Right ventricle myocardium superior (tissue), 1 donor: ENCODE measurements at places on chromosomes 7 and 10. TPM values are rescaled to one million over a fixed set of nuclear protein-coding genes. Genes with fewer than 3 reads are reported as not detected.

- no peak for DNase-seq
Measured at GRCh38 chr10:122954731-122955050, 664 bp upstream of the C10orf88 start.

GRCh38 chr7:45174328-45174610 lies 16.7 kb downstream of the RAMP3 start:
- DNase-seq = peak; percentile 6

GRCh38 chr10:127524229-127524628 lies 24.9 kb upstream of the NPS start:
- DNase-seq = no peak

- peak; percentile 87 for DNase-seq
Measured at GRCh38 chr10:78972160-78972946, 96.4 kb upstream of the ZMIZ1 start.

DNA sequence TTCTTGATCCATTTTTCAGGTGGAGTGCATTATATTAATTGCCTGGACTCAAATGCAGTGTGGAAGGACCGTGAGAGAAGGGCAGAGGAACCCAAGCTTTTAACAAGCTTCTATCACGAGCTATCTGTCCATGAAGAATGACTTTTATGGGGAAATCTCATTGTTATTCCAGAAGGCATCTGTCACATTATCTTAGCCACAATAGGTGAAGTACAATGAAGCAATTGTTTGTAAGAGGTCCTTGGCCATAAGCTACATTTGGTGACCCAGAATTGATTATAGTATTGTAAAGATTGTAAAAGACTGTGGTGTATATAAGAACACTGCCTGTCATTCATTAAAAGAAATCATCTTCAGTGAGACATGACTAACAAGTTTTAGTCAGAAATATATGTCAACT lies 58.6 kb upstream of the RELN start:
- no peak for DNase-seq

DNA sequence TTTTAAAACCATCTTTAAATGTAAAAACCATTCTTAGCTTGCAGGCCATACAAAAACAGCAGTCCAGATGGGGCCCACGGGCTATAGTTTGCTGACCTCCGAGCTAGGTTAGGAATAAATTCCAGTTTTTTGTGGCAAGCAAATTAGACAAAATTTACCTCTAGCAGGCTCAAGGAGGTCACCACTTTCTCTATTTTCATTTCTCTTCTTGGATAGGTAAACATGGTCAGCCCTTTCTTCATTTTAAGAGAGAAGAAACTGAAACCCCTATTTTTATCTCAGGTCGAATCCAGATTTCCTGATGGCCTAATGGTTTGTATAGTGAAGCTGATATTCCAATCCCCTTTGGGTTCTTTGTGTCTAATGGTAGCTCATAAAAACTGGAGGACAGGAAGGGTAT lies 10.7 kb downstream of the IKZF5 start:
- DNase-seq = no peak

DNA sequence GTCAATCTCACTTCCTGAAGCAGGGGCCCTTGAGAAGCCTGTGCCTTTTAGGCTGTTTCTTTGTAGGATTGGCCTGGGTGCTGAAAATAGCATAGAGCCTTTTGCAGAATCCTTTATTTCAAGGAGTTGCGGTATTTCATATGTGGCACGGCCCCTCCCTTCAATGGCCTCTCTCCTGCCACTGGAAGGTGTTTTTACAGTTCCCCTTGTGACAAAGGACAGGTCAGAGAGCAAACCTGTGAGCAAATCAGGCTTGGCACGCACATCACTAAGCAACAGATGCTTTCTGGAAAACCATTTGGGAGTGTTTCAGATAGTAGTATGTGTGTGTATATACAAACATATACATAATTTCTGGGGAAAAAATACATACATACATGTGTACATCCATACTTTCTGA lies 388.6 kb upstream of the C7orf33 start:
- DNase-seq = no peak

GRCh38 chr7:16795624-16796023 lies 9.2 kb downstream of the AGR2 start:
- DNase-seq = no peak

GRCh38 chr10:91389636-91390512 lies 20.3 kb upstream of the HECTD2 start:
- no peak for DNase-seq

DNA sequence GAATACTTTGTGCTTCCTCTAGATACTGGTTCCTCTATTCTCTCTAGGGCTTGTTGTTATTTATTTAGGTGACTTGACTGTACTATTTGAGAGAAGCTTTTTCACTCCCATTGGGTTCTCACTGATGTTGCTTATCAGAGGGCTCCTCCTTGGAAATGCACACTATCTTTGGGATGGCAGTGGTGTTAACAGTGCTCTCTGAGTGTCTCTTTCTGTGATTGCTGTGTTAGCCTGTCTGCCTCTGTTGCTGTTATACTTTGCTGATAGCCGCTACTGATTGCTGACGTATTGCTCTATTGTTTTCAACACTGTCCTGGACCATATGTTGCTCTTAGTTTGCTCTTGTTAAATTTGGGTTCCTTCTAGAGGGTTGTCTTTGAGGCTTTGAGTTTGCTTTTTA lies 34.7 kb downstream of the ZNF33A start:
- no peak for DNase-seq

DNA sequence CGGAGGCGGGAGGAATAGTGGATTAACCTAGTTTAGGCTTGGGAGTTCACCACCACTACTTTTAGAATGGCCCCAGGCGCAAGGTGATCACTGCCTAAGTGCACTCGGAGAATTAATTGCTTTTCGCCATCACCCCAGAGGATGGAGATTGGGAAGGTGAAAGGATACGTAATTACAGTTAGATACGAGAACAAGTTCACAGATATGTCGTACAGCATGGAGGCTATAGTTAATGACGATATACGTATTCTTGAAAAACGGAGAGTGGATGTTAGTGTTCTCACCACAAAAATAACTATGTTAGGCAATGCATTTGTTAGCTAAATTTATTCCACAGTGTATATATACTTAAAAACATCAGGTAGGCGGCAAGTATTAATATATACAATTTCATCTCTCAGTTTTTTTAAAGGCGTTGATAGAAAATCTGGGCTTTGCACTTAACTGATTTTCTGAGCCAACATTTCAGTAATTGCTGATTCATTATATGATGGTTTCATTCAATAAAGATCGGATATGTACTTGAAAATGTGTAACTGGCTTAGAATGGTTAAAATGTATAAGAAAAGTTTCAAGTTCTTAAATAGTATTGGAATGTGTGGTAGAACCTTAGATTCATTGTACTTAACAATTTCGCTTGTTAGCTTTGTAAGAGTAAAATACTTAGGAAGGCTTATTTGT lies 683 bp downstream of the CDC123 start:
- no peak for DNase-seq

- no peak for DNase-seq
Measured at GRCh38 chr7:98731651-98732050, 114.6 kb downstream of the NPTX2 start.

DNA sequence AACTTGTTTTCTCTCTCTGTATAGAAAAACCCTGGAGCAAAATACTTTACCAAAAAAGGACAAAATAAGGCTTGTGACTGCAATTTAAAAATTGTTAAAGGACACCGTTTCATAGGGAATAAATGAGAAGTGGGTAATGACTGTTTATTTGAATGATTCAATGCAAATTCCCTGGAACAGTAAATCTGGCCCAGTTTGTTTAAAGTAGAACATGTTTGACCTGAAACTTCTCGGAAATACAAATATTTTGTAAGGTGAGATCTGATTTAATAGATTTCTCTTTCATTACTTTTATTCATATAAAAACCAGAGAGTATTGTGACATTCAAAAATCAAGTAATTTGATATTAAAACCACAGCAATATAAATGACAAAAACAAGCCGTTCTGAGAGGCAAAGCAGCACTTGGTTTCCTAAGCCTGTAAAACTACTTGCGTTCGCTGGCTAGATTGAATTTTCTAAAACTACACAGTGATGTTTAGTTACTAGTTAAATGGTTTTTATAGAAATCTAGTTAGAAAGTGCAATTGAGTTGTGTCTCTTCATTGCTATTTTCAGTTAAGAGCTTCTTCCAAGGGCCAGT lies 76.8 kb upstream of the PITRM1 start:
- no peak for DNase-seq

- no peak for DNase-seq
Measured at GRCh38 chr10:13621931-13622330, 35.2 kb downstream of the PRPF18 start.

DNA sequence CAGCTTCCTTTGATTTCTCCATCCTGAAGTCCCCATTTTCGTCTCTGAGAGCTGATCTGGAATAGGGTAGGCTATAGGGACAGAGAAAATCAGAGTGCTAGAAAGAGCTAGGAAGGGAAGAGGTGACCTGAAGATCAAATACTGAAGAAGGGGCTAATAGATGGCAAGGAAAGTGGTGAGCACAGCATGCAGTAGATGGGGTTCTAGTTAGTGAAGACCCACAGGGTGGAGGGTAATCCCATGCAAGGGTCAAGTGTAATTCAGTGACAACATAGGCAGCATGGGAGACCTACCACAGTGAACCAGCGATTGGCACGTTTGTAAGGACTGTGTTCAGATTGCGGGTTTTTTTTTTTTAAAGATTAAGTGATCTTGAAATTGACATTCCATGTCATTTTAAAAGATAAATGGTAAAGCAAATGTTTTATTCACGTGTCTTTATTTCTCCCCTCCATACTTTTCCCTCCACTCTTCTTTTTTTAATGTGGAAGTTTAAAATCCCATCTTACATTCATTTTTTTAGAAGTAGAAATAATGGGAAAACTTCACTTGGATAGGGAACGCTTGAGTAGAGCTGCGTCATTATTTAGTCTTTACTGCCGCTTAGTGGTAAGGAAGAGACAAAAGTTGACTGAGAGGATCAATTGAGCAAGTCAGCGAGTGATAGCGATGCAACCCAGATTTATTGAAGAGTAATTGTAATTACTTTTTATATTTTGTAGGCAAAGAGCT lies 21.0 kb upstream of the ABI1 start:
- DNase-seq = no peak

- DNase-seq = no peak
Measured at GRCh38 chr10:72802763-72803505, 90.6 kb upstream of the OIT3 start.

DNA sequence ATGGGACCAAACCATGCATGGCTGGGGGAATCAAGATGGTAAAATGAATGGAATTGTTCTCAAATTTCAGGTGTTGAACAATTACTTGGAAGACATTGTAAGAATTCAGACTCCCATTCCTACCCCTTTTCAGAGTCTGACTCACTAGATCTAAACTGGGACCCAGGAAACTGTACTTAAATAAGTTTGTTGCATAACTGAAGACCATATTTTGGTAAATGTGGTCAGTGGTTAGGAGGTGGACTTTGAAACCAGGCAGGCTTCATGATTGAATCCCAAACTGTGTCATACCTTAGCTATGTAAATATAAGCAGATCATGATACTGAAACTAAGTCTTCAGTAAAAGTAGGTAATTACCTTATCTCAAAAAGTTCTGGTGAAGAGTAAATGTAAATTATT lies 41.7 kb downstream of the ZWINT start:
- no peak for DNase-seq

GRCh38 chr7:135353832-135354231 lies 120.2 kb downstream of the STRA8 start:
- DNase-seq = no peak

DNA sequence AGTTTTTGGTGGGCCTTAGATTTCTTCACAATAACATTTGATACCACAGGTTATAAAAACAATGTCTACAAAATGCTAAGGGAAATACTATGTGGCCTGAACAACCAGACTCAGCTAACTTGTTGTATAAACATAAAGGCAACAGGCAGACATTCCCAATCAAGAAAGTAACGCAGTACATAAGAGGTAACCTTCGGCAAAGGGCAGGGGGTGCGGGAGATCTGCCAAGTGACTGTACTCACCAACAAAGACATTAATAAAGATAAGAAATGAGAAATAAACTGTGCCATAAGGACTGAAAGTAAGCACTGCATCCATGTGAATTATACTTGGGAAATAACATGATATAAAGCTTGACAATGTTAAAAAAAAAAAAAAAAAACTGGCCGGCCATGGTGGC lies 15.4 kb downstream of the NSUN6 start:
- no peak for DNase-seq

DNA sequence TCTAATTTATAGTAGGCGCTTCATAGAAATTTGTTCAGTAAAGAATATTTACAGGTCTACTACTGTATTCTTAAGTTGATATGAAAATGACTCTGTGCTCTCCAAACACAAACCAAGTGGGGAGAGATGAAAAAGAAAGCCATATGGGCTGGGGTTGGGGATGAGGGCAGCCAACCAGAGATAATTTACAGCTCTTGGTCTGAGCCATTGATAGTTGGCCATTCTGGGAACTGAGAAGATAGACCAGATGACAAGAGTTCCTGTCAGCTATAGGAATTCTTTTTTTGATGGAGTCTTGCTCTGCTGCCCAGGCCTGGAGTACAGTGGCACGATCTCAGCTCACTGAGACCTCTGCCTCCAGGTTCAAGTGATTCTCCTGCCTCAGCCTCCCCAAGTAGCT lies 57.4 kb downstream of the LAMB4 start:
- no peak for DNase-seq

DNA sequence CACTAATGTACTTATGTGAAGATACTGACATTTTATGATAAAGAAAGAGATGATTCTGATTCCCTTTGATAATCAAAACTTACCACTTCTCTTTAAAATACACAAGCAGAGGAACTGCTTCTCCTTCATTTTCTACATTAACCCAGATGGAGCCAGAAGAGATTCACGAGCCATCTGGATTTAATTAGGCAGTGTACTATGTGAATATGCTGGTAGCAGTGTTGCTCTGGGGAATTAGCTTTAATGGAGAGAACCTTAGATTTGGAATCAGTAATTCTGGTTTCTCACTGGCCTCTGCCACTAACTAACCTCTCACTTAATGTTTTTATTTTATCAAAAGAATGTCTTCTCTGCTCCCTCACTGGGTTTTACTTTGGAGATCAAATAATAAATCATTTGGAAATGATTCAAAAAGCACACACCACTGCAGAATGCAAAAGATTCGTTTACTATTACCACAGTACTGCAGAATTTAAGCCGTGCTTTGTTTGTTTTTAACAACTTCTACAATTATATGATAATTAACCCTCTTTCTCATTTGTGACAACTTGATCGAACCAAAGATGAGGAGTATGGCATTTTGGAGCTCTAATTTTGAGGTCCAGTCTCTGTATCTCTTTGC lies 77.5 kb upstream of the PHYHIPL start:
- no peak for DNase-seq

- no peak for DNase-seq
Measured at GRCh38 chr7:54161621-54162020, 380.6 kb upstream of the VSTM2A start.

Gene SPDYE1
- not detected for total RNA-seq

Gene EEPD1
- 10.0 TPM for total RNA-seq

Gene NT5C2
- 46.9 TPM for total RNA-seq

Gene SCART1
- total RNA-seq = 0.51 TPM

Gene TUBAL3
- 0.11 TPM for total RNA-seq

Gene PPP1R9A
- 22.6 TPM for total RNA-seq

Gene FAM25G
- total RNA-seq = not detected

Gene MYO1G
- 0.97 TPM for total RNA-seq

Gene LBX1
- not detected for total RNA-seq

Gene TCF7L2
- total RNA-seq = 9.4 TPM
